ENCODE measurements at places on chromosomes 4 and X.

DNA sequence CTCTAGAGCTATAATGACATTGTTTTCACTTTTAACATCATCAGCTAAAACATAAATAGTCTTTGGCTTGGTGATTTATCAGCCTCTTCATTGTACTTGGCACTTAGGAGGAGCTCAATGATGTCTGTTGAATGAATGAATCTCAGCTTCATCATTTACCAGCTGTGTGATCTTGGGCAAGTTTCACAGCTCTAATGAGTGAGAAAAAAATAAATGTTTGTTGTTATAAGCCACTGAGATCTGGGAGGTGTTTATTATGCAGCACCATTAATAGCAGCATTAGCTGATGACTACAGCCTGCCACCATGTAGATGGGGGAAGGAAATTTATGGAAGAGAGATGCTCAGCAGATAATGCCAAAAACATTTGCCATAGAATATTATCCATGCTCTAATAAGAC lies 63.6 kb upstream of the C1QTNF7 start:
- H3K27ac ChIP-seq = no peak overlapping the region
- H3K4me1 ChIP-seq = no peaks in the 10 kb centered on the region
- H3K27me3 ChIP-seq = no peaks in the 10 kb centered on the region

GRCh38 chr4:39528061-39528465 lies 824 bp upstream of the UGDH start:
- peaks cover 11% of the 10 kb centered on the region for H3K4me1 ChIP-seq
- no peaks in the 10 kb centered on the region for H3K36me3 ChIP-seq

DNA sequence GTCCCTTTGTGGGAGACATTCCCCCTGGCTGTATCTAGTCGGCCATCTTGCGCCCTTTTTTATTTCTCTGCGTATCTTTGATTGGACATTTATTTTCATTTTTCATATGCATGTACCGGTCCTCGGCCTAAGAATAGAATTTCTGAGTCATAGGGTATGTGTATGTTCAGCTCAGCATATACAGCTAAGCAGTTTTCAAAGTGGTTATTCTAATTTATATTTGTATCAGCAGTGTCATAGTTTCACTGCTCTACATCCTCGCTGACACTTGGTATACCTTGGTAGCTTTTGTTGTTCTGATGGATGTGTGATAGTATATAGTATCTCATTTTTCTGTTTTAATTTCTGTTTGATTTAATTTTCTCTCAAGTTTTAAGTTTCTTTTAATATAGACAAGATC lies 38.7 kb downstream of the BEX3 start:
- peak overlapping the region; percentile 18 for H3K27ac ChIP-seq
- H3K4me3 ChIP-seq = peak overlapping the region; percentile 15
- no peaks in the 10 kb centered on the region for H3K4me1 ChIP-seq

DNA sequence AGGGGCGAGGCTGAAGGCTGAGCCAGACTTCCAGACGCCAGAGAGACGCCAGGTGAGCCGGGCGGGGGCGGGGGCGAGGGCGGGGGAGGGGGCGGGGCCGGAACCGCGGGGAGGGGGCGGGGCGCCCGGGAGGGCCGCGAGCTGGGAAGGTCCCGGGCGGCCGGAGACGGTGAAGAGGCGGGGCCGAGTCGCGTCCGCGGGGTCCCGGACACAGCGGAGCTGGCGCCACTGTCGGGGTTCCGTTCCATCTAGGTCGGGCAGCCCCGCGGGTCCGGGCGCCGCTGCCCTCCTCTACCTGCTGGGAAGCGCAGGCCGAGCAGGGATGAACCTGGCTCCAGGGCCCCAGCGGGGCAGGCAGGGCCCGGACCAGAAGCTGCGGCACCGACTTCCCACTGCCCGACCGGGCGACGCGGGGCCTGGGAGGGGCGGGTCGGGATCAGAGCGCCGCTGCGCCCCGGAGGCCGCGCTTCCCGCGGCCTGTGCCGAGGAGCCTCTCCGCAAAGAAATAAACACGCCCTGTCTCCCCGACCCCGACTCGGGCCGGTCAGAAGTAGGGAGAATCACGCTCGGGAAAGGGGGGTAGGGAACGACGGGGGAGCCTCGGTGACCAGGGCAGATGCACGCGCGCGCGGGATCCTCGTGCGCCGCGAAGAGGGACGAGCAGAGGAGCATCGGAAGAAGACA lies 10.6 kb downstream of the HMX1 start:
- no peaks in the 10 kb centered on the region for H3K36me3 ChIP-seq
- no peak for ATAC-seq
- no peak overlapping the region for H3K27ac ChIP-seq
- no peak overlapping the region for H3K4me3 ChIP-seq
- H3K4me1 ChIP-seq = no peaks in the 10 kb centered on the region

DNA sequence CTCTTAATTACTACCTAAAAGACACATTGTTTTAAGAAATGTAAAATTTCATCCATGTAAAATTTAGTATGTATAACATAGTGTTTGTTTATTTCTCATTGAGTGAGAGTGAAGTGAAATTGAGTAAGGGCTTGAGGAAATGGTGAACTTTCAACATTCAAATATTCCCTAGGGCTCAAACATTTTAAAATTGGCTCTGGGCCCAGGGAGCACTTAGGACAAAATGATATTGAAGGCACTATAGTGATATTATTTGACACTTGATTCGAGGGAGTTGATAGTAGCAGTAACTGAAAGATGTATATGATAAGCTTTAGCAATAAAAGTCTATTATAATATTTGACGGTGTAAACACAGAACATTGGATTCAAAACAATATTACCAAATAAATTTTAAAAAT lies 1244.0 kb upstream of the TENM3 start:
- no peak overlapping the region for H3K27ac ChIP-seq
- no peaks in the 10 kb centered on the region for H3K27me3 ChIP-seq
- no peaks in the 10 kb centered on the region for H3K36me3 ChIP-seq
- H3K4me1 ChIP-seq = no peaks in the 10 kb centered on the region
- no peak overlapping the region for H3K4me3 ChIP-seq

- H3K36me3 ChIP-seq = peaks cover 12% of the 10 kb centered on the region
- no peaks in the 10 kb centered on the region for H3K27me3 ChIP-seq
- ATAC-seq = no peak
Measured at GRCh38 chr4:121185960-121186359, 21.8 kb upstream of the TNIP3 start.

GRCh38 chr4:127151941-127152340 lies 480.8 kb upstream of the INTU start:
- H3K4me3 ChIP-seq = no peak overlapping the region
- no peak overlapping the region for H3K27ac ChIP-seq
- no peaks in the 10 kb centered on the region for H3K36me3 ChIP-seq
- no peak for ATAC-seq
- H3K27me3 ChIP-seq = no peaks in the 10 kb centered on the region

GRCh38 chr4:186935901-186936300 lies 212.2 kb upstream of the FAT1 start:
- H3K36me3 ChIP-seq = no peaks in the 10 kb centered on the region
- no peak for ATAC-seq
- no peaks in the 10 kb centered on the region for H3K4me1 ChIP-seq
- H3K4me3 ChIP-seq = no peak overlapping the region
- H3K27ac ChIP-seq = no peak overlapping the region

- no peak for ATAC-seq
- H3K4me3 ChIP-seq = no peak overlapping the region
- H3K4me1 ChIP-seq = no peaks in the 10 kb centered on the region
- H3K27me3 ChIP-seq = no peaks in the 10 kb centered on the region
- no peaks in the 10 kb centered on the region for H3K36me3 ChIP-seq
- H3K27ac ChIP-seq = no peak overlapping the region
Measured at GRCh38 chr4:39587881-39588280, 50.8 kb downstream of the SMIM14 start.

DNA sequence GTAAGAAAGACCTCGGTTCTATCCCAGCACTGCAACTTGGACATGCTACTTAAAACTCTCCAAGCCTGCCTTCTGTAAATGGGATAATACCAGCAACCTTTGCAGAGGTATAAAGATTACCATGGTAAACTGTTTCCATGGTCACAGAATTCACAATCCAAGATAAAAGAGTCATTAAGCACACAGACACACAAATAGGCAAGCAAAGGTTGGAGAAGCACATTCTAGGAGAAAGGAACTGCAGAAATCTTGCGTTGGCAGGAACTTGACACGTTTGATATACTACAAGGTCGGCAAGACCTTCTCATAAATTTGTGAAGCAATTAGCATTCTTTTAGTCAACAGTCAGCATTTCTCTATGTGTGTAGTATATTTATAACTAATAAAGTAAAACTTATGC lies 12.3 kb upstream of the CHRNA9 start:
- ATAC-seq = no peak
- no peaks in the 10 kb centered on the region for H3K27me3 ChIP-seq
- no peak overlapping the region for H3K27ac ChIP-seq
- H3K4me3 ChIP-seq = no peak overlapping the region
- peaks cover 15% of the 10 kb centered on the region for H3K4me1 ChIP-seq

DNA sequence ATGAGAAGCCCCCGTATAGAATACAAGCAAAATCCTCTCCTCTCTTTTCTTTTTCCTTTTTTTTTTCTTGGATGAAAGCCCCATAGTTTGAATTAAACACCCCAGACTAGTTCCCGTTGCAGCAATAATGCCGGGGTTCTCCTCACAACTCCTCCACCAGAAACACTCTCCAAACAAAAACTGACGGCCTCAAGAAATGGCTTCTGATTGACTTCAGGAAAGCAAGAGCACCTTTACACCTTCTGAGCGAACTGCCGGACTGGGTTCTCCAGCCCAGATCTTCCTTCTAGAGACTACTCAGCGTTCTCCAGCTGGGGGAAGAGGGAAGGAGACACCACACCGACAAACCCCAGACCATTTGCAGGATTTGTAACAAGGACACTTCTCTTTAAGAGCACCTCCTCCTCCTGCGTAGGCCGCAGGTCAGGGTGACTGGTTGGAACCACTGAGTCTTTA lies 4.0 kb downstream of the HAND2 start:
- no peak for ATAC-seq
- peaks cover 18% of the 10 kb centered on the region for H3K36me3 ChIP-seq
- peaks cover 64% of the 10 kb centered on the region for H3K27me3 ChIP-seq
- H3K27ac ChIP-seq = no peak overlapping the region
- no peak overlapping the region for H3K4me3 ChIP-seq
- H3K4me1 ChIP-seq = no peaks in the 10 kb centered on the region

- ATAC-seq = no peak
- H3K27me3 ChIP-seq = no peaks in the 10 kb centered on the region
- no peaks in the 10 kb centered on the region for H3K4me1 ChIP-seq
- H3K4me3 ChIP-seq = no peak overlapping the region
Measured at GRCh38 chrX:123603491-123603890, 129.4 kb downstream of the THOC2 start.

DNA sequence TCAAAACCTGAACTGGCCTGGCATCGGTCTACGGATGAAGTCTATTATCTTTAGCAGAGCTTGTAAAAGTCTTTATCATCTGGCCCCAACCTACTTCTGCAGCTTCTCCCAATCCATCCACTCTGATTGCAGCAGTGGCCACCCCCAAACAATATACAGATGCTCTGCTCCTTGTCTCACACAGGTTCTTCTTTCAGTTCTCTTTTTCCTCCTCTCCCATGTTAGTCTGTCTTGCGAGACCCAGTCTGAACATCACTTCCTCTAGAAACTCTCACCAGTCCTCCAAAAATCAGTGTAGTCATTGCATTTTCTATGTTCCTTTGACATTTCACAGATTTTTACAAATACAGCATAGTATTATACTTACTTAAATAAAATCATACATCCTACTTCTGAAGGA lies 163.0 kb downstream of the FRMPD4 start:
- no peaks in the 10 kb centered on the region for H3K36me3 ChIP-seq
- ATAC-seq = no peak
- H3K27ac ChIP-seq = no peak overlapping the region
- H3K4me3 ChIP-seq = no peak overlapping the region
- peaks cover 5% of the 10 kb centered on the region for H3K27me3 ChIP-seq

GRCh38 chr4:173747537-173748257 lies 217.7 kb upstream of the HAND2 start:
- no peak overlapping the region for H3K27ac ChIP-seq
- peaks cover 6% of the 10 kb centered on the region for H3K27me3 ChIP-seq
- no peak overlapping the region for H3K4me3 ChIP-seq
- no peaks in the 10 kb centered on the region for H3K36me3 ChIP-seq

DNA sequence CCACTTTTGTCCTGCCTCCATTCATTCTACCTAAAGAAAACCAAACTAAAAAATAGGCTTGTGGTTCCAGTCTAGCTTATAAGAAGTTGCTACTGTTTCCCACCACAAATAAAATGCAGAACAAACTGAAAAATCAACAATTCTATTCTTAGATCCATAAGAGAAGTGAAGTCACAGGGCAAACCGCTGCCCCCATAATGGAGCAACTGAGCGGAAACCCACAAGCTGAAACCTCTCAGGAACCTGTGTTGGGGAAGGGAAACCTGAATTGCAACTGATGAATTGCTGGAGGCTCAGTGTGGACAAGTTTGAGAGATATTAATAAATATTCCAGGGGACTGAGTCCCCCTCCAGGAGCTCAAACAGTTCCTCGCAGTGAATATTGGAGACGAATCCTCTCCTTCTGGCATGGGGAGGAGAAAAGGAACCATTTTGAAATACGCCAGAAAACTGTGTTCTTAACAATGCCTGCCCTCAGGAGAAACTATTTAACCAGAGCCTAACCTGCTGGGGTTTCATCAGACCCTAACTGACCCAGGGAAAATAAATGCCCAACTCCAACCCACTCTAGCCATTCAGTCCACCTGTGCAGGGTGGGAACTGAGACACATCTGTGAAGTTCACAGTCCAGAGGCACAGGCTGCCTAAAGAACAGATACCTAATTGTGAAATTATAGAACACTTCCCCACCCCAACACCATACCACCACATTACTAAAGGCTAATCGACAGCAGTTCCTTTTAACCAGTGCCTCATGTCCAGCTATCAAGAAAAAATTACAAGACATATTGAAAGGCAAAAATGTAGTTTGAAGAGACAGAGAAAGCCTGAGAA lies 22.8 kb upstream of the SH3RF1 start:
- no peak overlapping the region for H3K27ac ChIP-seq
- no peaks in the 10 kb centered on the region for H3K4me1 ChIP-seq
- peaks cover 44% of the 10 kb centered on the region for H3K27me3 ChIP-seq
- no peaks in the 10 kb centered on the region for H3K36me3 ChIP-seq

DNA sequence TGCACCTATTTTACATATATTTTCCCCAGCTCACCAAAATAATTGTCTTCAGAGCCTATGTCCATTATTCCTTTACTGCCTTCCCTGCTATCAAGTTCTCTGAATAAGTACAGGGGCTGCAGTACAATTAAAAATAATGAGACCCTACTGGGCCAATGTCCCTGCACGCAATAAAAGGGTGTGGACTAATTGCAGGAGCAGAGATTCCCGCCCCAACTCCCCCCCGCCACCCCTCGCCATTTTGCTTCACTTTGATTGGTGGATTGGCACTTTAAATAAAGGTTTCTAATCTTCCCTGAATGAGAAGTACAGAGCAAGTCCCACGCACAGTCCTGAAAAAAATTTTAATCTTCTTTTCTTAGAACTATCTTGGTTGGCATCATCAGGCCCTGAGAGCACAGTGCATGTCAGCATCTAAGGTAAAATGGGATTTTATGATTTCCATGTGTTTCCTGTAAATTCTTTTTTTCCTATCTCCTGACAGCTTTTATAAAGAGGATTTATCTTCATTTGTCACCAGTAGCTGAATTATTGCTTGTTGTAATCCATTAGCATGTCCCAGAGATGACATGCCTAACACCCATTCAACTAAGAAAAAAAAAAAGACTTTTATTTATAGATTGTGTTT lies at the start of gene AMBN:
TSS of gene AMBN (plus strand) at position 302 of the 628 bp plus-strand sequence. CDS start at position 405, 103 bp downstream.
- peaks cover 4% of the 10 kb centered on the region for H3K27me3 ChIP-seq
- no peak within 1 kb of the TSS for H3K4me3 ChIP-seq
- no peak for ATAC-seq
- H3K36me3 ChIP-seq = no peaks in the 10 kb centered on the region

- ATAC-seq = no peak
Measured at GRCh38 chr4:3290476-3290875, 2.3 kb upstream of the RGS12 start.

Data from activated T-helper 17 cell treated with anti-CD3 and anti-CD28 coated beads, Interleukin-2, amount 50 U/mL, for 72 hours (primary cell).